GM13977 (cell line): ENCODE measurements at places on chromosomes 7 and 10.

- DNase-seq, result no peak
Observed at GRCh38 chr7:126302639-126303038, 950.1 kb downstream of the GRM8 start.

GRCh38 chr10:68211669-68212068 lies 20.2 kb downstream of the ATOH7 start:
- no peak for DNase-seq

GRCh38 chr7:37826825-37827224 lies 21.6 kb upstream of the NME8 start:
- peak; percentile 23 for DNase-seq

GRCh38 chr7:152054367-152055230 lies 29.1 kb downstream of the GALNT11 start:
- no peak for DNase-seq

GRCh38 chr10:79262959-79263746 lies 84.1 kb upstream of the PPIF start:
- no peak for DNase-seq

GRCh38 chr7:149666360-149666945 lies 106.9 kb downstream of the ZNF467 start:
- DNase-seq, result no peak

DNA sequence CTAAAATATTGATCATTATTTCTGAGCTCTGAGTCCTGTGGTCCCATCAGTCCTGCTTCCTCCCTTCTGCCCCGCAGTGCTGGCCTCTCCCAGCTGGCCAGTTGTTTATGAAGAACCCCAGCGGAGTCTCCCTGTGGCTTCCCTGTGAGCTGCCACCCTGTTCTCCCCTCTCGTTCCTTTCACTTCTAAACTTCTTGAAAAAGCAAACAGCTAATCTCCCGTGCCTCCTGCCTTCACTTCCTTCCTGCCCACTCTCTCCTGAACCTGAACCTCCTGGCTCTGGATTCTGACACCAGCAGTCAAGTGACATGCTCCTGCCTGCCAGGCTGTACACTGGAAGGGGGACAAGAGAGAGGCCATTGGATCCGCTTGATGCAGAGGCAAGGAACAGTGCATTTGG lies 63.7 kb upstream of the ZPBP start:
- DNase-seq, result no peak

GRCh38 chr7:125338110-125338509 lies 408.5 kb upstream of the POT1 start:
- DNase-seq, result no peak

GRCh38 chr10:104293011-104293410 lies 24.0 kb downstream of the GSTO2 start:
- DNase-seq, result no peak

DNA sequence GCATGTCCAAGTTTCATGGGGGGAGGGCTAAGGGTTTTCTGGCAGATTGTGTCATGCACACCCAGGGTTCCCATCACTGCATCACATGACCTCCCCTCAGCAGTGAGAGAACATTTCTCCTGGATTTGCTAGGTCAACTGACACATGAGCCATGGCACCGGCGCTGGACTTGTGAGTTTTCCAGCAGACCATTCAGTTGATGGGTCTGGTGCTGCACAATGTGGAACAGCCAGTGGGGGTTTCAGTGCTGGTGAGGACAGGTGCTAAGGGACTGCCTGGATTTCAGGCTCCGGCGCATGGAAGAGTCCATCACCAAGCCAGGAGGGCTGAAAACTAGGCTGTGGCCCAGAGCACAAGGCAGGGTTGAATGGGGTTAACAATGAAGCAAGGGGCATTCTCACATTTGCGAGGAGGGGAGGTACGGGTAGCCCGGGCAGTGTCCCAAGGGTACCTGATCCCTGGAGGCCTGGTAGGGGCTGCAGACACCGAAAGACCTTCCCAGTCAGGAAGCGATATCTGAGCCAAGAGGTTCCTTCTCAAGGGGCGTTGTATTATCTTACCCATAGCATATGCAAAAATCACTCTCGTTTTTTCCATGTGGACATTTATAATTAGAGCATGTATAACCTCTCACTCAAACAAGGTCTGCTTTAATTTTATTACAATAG lies 203.0 kb downstream of the TNS3 start:
- DNase-seq, result no peak

DNA sequence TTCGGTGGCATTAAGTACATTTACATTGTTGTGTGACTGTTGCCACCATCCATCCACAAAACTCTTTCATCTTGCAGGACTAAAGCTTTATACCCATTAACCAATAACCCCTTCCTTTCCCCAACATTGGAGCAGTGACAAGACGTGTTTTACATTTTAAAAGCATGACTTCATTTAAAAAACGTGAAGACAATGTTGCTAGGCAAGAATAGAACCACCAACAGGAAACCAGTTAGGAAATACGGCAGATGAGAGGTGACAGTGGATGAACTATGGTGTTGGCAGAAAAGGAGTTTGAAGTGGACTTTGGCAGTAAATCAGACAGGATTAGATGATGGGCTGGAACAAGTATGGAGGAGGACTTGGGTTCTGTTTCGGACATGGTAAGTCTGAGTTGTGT lies 17.0 kb downstream of the TMEM236 start:
- DNase-seq, result no peak

DNA sequence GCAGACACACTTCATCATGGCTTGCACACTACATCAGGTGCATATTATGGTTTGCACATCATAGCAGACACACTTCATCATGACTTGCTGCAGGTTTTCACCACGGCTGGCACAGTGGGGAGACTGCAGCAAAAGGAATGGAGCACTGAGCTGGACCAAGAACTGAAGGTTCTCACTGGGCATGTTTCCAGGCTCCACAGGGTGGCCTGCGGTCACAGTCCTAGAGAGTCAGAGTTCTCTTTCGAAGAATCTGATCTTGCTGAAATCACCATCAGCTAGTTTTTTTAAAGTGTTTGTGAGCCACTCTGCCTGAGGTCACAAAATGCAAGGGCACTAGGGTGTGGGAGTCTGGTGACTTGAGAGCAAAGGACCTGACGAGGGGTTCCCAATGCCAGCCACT lies 140.4 kb upstream of the NPY start:
- no peak for DNase-seq

DNA sequence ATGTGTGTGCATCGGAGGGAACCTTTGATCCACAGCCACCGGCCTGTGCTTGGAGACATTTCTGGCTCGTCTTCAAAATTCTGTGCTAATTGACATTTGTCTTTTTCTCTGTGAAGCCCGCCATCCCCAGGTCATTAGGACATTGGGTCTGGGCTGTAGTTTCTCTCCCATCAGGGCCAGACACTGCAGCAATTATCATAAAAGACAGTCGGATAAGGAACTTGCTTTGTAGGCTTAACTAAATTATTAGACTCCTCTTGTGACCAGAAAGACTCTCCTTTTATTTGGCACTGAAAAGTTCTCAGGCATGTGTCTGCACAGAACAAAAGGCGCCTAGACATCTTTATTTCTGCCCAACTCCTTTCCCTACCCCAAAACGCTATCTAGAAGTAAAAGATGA lies 49.1 kb upstream of the NPTX2 start:
- no peak for DNase-seq

DNA sequence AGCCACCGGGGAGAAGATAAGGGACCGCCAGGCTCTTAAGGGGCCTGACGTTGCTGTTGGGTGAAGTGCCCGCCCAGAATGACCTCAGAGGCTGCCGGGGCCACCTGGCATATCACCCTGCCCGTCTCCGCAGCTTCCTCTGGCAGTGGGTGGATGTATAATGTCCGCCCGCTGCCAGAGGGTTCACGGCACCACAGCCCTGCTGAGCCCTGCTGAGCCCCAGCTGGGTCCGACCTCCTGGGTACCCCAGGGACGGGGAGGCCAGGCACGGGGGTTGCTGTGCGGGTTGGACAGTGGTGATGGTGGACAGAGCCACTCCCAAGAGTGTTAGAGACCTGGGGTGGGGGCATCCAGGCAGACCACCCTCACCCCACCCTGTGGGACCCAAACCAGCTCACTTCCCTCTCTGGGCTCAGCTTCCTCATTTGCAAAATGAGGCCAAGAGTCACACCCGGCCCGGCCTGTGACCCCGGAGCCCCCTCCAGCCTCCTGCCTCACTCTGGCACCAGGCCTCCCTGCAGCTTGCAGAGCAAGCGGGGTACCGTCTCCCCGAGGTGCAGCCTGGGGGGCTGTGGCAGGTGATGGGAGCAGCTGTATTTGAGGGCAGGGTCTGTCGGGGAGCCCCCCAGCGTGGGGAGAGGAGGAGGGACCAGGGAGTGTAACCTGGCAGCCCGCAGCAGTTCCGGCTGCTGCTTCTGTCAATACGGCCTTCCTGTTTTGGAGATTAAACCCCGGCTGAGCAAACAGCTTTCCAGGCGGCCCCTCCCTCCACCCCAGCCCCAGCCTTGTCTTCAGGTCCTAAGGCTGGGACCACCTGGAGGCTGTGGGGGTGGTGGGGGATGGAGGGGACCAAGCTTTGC lies 8.4 kb upstream of the LFNG start:
- DNase-seq, result peak; percentile 75

DNA sequence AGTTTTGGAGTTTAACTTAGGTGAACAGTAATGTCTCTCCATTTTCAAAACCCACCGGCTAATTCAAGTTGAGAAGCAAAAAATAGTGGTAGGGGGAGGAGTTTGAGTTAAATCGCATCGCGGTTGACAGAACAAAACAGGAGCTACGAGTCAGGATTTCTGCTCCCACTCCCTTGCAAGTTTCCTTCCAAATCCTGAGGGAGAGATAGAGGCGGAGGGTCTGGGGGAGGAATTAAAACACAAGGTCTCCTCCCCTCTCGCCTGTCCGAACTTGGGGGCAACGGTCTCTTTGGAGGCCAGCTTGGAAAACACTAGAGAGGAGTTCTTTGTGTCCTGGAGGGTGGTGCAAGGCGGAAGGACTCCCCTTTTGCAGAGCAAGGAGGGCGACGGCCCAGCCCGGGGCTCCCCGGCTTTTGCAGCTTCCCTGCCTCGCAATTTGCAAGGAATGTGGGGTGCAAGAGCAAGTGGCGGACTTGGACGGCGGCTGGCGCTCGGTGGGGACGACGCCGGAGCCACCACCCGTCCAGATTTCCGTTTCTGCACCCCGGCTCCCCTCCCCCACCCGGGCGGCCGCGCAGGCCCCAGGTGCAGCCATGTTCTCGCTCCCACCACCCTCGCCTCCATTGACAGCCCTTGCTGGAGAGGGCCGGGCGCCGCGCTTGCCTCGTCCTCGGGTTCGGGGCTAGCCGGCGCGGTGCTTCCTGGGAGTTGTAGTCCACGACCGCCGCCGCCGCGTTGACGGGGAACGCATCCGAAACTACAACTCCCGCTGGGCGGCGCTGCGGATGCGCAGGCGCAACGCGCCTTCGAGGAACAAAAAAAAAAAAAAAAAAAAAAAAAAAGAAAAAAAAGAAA lies 454 bp upstream of the GTF2I start:
- peak; percentile 96 for DNase-seq

- DNase-seq, result no peak
Observed at GRCh38 chr10:117670116-117670904, 127.8 kb downstream of the EMX2 start.

DNA sequence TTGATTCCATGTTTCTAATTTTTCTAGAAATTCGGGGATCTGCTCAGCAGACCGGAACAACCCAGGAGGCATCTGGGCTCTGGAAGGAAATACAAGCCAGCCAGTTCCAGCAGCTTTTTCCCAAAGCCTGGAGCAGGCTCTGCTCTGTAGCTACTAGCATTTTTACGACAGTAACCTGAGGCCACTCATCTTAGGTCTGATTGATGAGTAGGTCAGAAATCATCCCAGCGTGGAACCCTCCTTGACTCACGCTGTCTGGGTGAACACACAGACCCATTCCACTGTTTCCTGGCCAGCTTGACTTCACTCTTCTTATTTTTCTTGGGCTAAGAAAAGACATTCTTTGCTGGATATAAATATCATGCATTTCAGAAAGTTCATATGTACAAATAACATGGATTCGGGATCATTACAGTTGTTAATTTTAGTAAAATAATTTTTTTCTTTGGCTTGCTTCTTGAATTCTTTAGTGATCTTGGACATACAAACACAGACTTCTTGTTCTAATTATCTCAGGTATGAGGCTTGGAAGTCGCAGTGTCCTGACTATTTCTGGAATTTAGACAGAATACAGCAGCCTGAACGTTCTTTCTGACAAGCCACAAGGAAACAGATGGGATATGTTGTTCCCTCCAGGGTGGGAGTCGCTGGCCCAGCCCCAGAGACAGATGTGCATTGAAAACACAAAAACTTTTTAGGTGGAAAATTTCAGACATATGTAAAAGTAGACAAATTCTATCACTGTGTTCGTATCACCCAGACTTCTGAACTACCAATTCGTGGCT lies 54.6 kb upstream of the PITRM1 start:
- no peak for DNase-seq

- DNase-seq, result no peak
Observed at GRCh38 chr10:101939729-101940128, 96.1 kb upstream of the KCNIP2 start.

DNA sequence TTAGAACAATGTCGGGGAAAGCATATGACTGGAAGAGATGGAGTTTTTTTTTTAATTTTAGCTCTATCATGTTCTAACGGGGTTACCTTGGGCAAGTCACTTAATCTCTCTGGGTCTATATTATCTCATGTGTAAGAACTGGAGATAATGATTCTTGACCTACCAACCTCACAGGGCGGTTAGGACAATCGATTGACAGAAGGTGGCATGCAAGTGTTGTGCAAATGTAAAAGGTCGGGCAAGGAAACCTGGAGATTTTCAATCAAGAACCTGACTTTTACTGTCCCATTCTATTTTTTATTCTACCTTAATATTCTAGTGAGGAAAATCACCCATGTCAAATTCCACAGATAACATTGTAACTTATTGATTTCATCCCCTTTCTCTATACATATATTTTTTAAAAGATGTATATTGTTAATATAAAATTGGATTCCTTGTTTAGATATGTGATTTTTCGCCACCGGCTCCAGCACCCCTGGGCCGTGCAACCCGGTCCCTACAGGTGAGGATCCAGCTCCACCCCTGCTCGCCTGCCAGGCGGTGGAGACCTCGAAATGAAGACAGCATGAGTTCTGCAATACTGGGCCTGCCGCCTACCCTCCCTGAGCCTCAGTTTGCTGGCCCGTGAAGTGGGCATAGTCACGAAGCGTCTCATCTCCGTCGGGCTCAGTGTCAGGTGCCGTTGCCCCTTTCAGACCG lies 497.6 kb upstream of the PHF14 start:
- no peak for DNase-seq

DNA sequence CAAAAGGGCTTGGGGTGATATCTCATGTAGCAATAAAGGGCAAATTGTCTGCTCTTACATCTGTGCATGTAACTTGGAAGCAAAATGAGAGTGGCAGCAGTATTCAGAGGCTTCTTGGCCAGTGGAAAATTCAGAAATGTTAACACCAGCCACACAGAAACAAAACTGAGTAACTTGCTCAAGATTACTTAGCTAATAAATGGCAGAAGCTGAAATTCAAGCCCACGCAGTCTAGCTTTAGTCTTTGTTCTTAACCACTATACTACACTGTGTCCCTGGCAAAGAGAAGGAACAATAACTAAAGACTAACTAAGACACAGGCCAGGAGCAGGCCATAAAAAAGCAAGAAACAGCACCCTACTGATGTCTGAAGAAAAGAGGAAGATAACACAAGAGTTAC lies 185.9 kb upstream of the ASAH2 start:
- DNase-seq, result no peak

DNA sequence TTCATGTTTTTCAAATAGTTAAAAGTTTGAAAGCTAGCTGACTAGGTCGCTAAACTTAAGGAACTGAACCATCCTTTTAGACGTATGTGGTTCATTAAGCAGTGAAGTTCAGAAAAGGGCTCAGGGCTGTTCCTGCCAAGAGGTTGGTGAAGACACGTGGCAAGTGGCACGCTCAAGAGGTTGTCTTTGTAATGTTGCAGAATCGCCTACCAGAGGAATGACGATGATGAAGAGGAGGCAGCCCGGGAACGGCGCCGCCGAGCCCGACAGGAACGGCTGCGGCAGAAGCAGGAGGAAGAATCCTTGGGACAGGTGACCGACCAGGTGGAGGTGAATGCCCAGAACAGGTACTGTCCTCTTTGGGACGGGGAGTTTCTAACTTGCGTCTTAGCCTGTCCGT lies 57.8 kb upstream of the AGBL3 start:
- no peak for DNase-seq
